CD4-positive, alpha-beta T cell treated with Interferon gamma for 1 hour (primary cell): ENCODE measurements at places on chromosomes 3 and 15.

GRCh38 chr3:40258555-40258954, 51.0 kb upstream of the EIF1B start:
- no peak for DNase-seq

GRCh38 chr15:31135523-31135922, 34.0 kb upstream of the TRPM1 start:
- no peak for DNase-seq

DNA sequence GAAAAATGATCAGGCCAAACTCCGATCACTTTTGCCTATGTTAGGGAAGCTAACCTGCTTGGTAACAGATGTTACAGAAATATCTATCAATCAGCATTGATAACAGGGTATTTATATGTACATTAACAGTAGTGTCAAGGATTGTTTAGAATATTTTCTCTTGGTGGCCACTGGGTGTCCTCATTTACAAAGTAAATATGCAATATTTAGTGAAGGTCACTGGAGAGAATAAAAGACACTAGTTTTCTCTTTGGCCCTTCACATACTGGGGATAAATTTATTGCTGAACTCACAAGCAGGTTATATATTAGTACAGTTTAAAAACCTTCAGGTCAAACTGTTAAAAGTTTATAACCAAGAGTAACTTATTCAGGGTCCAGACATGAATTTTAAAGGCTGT, 69.0 kb downstream of the TIGIT start:
- no peak for DNase-seq

DNA sequence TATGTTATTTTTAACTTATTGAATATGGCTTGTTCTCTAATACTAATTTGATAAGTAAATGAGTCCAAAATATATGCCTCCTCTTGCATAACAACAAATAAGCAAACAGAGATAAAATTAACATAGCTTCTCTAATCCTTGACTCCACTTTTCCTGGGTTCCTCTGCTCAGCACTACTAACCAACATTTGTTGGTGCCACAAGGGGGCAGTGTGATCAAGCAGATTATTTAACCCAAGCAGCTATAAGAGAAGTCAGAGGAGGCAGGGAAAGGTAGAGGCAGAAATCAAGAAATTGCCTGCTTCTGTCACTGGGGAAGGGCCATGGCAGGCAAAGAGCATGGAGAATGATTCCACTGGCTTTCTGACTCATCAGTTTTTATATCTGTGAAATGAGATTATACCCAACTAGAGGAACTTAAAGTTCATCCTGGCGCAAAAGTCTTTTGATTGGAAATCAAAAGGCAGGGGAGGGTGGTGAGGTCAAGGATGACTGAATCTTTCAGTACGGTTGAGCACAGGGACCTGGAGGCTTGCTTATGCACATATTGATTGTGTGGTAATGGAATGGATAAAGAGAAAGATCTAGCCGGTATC, 152.2 kb downstream of the IGSF11 start:
- DNase-seq: peak; percentile 49

GRCh38 chr15:38843051-38843501, 278.5 kb upstream of the RASGRP1 start:
- no peak for DNase-seq

- DNase-seq: no peak
These were observed 13.4 kb upstream of the FBLN2 start for GRCh38 chr3:13535526-13535875.

- no peak for DNase-seq
These were observed 113.4 kb downstream of the FBLN2 start for GRCh38 chr3:13662238-13662847.

DNA sequence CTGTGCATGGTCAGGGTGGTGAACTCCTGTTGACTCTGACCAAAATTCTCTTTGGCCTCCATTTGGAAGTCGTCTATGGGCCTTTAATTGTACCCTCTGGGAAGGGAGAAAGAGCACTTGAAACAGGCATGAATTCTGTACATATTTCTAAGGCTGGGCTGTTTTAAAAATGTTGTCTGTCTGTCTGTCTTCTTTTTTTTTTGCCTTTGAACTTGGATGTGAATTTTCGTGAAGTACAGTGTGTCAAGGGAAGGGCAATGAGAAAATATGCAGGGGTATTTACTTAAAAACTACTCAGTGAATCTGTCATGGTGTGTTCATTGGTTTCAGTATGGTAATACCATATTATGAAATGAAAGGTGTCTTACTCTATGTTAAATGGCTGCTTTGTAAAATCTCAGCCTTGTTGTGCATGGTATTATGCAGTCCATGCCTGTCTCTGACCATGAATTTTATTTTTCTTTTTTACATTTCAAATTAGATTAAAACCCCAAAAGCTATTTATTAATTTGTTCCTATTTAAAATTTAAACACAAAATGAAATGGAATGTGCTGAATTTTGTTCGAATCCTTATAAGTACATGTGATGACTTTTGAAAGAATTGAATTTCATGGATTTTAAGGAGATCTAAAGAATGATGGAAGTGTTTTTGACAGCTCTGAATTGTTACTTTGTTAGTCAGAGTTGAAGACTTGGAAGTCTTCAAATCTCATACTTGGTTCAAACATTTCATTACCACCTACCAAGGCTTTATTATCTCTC, 51.1 kb downstream of the RARB start:
- no peak for DNase-seq

DNA sequence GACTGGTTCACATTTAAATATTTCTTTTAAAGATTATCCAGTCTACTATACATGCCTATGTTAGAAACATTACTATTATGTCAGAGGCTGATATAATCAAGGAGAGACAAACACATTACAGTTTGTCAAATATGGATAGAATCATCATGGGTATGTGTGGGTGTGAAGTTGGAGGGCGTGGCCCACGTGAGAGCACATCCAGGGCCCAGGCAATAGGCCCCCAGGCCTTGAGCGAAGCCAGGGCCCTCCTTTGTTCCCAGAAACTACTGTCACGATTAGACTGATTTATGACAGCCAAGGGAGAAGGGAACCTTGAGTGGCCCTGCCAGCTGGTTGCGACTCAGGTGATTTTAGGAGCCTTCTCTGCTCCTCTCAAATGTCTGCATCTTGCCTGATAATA, 26.9 kb upstream of the LDHAL6B start:
- DNase-seq: no peak
